ENCODE measurements at places on chromosomes 2 and 18.

DNA sequence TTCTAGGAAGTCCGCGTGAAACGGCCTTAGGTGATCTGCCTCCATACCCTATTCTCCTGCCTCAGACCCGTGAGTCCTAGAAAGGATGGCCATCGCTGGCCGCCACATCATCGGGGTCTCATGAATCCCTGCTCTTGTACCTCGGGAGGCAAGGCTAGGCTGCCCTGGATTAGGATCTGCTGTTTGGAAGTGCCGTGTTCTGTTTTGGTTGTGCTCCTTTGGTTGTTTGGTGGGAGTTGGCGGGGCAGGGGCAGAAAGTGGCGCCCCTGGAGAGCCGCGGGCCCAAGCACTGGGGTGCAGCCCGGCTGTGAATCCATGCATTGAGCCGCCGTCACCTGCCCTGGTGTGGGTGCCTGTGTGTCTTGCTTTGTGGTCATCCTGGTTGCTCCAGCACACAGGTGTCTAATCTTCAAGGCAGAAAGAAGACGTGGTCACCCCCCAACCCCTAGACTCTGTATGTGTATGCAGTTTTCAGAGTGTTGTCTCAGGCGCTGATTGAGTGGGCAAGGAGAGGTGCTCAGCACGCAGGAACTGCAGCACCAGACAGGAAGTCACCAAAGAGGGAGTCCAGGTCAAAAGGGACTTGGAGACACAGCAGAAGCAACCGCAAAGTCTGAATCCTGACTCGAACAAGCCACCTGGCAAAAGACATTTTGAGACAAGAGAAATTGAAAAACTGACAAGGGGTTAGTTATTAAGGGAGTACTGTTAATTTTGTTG, 80.0 kb upstream of the LDLRAD4 start:
- DNase-seq, result no peak

DNA sequence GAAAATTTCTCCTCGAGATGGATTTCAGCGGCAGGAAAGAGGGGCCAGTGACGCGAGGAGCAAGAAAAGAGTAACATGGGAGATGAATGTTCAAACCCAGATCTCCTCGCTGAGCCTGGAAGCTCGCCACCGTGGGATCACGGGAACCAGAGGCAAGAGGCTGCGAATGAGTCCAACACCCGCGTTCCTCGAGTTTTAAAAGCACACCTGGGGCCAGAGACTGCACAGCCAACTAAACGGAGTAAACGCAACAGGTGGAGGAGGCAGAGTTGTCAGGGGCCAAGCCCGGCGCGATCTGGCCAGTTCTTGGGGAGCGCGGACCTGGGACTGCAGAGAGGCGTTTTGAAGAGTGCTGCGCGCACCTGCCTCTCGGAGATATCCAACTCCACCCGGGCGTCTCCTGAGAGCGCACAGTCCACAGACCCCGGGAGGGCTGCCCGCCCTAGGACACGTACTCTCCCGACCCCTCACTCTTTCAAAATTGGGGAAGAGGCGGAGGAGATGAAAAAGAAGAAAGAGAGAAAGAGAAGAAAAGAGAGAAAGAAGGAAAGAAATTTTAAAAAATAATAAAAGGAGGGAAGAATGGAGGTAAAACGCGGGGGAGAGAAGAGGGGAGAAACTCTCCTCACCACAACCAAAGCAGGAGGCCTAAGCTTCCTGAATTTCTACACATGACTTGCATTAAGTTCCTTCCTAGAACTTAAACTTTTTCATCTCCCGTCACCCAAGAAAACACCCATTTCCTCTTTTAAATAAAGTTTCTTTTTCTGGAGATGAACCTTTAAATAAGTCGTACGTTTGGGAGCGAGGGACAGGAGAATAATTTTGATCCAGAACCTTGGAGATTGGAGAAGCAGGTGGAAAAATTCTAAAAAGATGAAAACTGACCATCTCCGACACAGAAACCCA, 5.3 kb upstream of the PAX3 start:
- no peak for DNase-seq

DNA sequence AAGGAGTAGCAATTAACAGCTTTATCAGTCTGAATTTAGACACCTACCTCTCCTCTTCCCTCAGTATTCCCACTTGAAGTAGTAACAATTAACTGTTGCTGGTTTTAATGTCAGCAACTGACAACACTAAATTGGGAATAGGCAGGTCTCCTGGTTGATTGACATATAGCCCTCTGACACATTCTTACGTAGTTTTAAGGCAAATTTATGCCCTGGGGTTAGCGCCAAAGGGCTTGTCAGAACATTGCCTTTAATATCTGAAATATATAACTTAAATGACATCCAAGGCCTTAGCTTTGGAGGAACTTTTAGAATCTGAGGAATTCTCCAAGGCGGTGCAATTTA, 7.4 kb downstream of the ASXL3 start:
- DNase-seq, result no peak

DNA sequence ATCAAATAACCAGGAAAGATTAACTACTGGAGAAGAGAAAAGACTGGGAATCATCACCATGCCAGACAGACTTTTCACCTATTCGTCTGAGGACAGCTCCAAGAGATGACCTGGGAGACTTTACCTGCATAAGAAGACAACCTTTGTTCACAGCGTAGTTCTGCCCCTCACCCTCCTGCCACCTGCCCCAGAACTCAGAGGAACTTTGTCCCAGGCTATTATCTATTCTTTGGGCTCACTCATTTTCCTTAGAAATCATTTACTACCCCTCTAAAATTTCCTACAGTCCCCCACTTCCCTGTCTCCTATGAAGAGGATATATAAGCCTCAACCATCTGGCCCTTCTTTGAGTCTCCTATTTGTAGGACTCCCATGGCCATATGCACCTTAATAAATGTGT, 19.3 kb upstream of the COPS8 start:
- no peak for DNase-seq

DNA sequence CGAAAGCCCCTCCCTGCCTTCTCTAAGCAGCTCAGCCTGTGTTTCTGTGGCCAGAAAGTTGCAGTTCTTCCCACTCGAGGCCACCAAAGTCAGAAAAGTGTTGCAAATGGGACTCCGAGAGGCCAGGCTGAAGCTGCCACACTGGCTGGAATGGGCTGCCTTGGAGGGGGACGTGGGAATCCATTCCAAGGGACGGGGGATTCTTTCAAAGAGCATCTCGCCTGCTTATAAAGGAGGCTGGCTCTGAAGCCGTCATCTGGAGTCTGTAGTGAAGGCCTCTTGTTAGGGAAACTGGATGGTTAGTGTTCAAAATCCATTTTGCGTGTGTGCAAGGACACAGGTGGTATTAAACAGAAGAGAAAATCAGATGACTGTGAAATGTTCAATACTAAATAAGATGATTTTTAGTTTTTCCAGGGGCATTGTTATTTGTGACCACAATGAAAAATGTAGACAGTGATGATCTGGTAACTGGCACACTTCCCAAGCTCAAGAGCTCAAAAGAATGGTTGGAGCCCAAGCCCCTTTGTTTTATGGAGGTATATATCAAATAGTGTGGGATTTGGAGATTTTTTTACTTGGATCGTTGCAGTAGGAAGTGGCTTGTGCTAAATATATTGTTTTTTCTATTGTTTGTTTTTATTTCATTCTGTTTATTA, 782 bp downstream of the FAM228B start:
- DNase-seq, result no peak

DNA sequence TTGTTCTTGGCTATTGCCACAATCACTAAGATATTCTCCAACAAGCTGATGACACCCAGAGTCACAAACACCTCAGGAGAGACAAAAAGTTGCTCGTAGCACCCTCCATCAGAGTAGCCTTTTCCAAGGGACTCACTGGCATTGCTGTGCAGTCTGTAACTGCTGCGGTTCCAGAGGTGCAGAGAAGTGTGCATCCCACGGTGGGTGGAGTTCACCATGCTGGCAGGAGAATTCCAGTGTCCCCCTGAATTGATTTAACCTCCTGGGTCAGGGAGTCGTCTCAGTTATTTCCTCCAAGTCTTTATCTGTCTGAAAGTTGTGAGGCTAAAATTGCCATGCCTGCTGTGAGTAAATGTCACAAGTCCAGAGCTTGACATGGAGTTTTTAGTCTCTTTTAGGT, 443 bp downstream of the MC4R start:
- DNase-seq, result no peak

- no peak for DNase-seq
Measured at GRCh38 chr18:30485078-30485477, 557.5 kb downstream of the DSC3 start.

DNA sequence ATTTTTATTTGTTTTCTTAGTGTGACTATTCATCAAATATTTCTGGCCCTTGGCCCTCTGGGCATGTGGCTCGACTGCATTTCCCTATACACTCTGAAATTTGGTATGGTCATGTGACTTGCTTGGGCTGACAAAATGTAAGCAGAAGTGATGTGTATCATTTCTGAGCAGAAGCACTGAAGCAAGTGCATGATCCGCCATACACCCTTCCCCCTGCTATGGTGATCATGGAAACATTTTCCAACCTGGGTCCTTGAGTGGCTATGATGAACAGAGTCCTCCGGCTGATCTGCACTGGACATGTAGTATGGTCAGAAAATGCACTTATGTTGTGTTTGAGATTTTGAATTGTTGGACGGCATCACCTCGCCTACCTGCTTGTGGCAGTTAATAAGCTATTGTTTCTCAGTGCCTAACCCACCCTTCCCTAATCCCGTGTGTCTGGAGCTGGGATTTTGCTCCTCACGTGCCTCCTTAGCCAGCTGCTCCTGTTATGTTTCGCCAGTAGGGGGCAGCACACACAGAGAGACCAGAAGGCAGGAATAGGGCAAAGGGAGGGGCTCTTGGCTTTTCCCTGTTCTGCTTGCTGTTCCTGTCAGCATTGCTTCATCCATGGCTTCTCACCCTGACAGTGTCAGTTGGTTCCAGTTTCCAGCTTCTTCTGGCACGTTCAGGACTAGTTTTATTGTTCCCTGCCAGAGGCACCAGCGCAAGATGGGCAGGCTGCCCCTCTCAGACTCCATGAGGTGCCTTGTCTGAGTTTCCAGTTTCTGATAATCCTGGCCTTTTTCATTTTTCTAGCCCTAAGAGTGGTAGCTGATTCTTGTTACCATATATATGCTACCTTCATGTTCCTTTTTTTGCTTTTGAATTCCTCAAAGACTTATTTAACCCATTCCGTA, 207.4 kb downstream of the ARL6IP6 start:
- peak; percentile 65 for DNase-seq

DNA sequence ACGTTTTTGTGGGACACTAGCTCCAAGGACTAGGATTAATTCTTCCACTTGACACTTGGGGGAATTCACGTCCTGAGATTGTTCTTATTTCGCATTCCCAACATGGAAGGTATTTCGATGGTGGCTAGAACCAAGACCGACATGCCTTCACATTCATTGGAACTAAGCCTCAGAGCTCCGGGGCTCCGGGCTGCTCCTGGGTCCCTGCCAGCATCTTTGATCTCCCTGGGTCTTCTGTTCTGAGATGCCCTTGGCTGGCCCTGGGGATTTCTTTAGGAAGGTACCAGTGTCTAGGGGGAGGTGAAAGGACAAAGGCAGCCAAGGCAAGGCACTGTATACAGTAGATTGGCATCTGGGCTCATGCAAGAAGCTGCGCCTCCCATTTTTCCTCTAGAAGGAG, 76.8 kb downstream of the DYSF start:
- no peak for DNase-seq

DNA sequence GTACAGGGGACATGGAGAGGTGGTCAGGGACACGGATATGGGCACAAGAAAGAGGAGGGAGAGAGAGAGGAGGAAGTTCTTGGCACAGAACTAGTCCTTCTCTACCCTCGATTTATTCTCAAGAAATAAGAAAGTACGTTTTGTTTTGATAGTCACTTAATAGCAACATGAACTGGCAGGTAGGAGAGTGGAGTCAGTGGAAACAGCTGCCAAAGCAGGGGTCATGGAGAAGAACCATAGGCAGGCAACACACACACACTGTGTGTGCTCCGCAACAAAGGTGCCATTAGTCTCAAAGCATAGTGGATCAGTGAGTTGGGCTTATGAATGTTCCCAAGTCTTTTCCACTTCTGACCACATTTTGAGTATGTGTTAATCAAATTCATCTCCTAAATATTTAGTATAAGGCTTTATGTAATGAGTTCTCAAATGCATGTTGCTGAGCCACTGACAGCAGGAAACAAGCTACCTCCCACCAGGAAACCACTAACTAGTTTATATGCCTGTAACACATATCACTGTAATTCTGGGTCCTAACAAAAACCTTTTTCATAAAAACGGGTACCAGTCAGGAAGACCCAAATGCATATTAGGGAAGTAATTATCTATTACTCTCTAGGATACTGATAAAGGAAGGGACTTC, 41.1 kb downstream of the IWS1 start:
- no peak for DNase-seq

DNA sequence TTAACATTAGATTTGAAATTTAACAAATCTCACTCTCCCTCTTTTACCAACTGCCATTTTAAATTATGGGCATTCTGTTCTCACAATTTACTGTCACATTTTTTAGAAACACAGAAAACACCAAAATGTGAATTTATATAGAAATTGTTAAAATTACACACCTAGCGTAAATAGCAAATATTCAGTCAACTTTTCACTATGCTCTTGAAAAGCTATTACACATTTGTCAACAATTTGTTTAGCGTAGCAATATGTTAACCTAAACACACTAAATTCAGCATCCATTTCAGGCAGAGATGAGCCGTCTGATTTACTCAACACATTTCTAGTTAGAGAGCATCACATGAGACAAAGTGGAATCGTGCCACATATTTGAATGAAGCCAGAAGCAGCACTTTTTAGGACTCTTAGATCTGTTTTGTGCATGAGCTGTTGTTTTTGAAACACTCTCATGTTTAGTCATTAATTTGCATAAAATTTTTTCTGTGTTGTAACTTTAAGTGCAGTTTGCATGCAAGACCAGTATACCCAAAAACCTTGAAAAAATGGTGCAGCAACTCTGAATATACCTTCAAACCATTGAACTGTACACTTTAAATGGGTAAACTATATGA, 8.2 kb downstream of the TTC32 start:
- no peak for DNase-seq

GRCh38 chr2:189477756-189478155, 36.5 kb downstream of the WDR75 start:
- no peak for DNase-seq

DNA sequence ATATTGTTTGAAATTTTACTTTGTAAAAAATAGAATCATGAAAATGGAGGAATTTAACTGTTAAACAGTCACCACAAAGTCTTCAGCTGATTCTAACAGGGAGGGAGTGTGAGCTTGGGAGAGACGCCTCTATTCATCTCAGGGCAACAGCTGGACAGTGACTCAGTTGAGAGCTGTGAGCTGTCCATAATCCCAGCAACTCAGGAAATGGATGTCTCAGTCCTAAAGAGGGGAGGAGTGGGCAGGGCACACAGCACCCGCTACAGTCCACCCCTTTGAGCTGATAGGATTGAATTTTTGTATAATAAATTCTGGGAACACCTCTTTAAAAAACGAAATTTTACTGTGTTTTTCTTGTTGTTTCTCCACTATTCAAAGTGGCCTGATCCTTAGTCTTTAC, 255.1 kb upstream of the THUMPD2 start:
- no peak for DNase-seq

DNA sequence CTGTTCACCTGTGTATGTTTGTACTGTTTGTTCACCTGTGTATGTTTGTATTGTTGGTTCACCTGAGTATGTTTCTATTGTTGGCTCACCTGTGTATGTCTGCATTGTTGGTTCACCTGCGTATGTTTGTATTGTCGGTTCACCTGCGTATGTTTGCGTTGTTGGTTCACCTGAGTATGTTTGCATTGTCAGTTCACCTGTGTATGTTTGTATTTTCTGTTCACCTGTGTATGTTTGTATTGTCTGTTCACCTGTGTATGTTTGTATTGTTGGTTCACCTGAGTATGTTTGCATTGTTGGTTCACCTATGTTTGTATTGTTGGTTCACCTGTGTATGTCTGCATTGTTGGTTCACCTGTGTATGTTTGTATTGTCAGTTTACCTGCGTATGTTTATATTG, 14.6 kb downstream of the ADI1 start:
- no peak for DNase-seq

Data from MM.1S (cell line).